ENCODE measurements at places on chromosomes 5 and 9.

- no peak for DNase-seq
These were observed 125.6 kb upstream of the LPAR1 start for GRCh38 chr9:111163716-111164389.

DNA sequence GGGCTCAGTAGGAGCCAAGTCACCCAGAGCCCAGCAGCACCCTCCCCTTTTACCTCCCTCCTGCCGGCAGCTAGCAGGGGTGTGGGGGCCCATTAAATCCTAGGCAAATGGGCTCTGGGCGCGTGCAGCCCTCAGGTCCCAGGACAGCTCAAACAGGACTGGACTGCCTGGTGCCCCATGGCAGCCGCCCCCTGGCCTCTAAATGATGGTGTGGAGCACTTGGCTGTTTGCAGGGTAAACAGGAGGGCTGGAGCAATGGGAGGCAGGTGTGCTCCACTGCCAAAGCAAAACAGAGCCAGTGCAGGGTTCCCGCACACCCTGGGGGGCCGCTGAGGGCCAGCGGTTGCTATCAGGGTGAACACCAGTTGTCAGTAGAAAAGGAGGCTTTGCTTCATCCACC is 55.9 kb upstream of the C5orf58 start:
- DNase-seq = no peak

- no peak for DNase-seq
These were observed 57.7 kb downstream of the FAM13B start for GRCh38 chr5:137975208-137975607.

GRCh38 chr5:121430538-121430937 is 421.1 kb upstream of the FTMT start:
- DNase-seq = no peak

DNA sequence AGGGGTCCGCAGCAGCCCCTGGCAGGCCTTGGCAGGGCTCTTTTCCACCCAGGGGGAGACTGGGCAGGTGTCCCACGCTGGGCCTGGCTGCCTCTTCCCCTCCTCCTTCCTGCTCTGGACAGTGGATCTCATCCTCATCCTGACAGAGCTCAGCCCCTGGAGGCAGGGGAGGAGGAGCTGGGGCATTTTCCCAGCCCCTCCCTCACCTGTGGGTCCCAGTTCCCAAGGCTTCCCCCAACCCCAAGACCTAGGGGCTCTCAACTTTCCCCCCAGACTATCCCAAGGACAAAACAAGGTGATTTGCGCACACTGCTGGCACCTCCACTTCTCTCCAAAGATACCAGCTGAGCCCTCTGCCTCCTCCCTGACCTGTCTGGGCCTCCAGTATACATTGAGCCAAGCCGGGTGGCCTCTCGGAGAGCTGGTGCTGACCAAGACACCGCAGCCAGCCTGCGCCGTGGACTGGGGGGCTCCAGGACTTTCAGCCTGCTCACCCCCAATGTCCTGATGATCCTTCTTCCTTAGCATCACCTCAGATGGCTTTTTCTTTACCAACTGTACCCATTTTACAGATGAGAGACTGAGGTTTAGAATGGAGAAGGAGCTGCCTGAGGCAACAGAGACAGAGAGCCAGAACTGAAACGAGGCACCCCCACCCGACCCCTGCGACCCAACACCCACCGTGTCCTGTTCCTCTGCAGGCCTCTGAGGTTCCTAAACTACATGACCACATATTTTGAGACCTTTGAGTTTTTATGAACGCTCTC is 126.6 kb downstream of the BARX1 start:
- no peak for DNase-seq

DNA sequence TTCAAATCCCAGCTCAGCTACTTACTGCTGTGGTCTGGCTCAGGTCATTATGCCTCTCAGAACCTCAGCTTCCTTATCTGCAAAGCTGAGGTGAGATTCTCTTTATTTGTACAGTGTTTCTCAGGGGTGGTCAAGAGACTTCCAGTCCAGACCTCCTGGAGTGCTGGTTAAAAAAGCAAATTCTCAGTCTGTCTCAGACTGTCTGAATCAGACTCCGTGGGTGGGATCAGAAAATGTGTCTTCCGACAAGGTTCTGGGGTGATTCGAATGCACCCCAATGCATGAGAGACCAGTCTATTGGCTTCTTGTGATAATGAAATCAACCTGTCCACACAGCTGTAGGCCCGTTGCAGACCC is 137.7 kb upstream of the SMIM23 start:
- no peak for DNase-seq

DNA sequence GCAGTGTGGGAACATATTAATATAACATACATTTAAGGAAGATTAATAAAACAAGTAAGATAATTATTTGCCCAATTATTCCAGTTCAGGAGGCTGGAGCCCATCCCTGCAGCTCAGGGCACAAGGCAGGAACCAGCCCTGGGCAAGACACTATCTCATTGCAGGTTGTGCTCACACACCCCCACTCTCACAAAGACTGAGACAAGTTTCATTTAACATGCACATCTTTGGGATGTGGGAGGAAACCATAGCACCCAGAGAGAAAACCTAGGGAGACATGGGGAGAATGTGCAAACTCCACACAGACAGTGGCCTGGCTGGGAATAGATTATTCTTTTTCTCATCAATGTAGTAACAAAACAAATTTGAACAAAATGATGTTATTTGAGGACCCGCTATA is 279.1 kb downstream of the MCTP1 start:
- no peak for DNase-seq

- no peak for DNase-seq
These were observed 167.5 kb downstream of the HACD4 start for GRCh38 chr9:20863945-20864344.

- no peak for DNase-seq
These were observed 169.1 kb downstream of the BNC2 start for GRCh38 chr9:16701347-16701746.

DNA sequence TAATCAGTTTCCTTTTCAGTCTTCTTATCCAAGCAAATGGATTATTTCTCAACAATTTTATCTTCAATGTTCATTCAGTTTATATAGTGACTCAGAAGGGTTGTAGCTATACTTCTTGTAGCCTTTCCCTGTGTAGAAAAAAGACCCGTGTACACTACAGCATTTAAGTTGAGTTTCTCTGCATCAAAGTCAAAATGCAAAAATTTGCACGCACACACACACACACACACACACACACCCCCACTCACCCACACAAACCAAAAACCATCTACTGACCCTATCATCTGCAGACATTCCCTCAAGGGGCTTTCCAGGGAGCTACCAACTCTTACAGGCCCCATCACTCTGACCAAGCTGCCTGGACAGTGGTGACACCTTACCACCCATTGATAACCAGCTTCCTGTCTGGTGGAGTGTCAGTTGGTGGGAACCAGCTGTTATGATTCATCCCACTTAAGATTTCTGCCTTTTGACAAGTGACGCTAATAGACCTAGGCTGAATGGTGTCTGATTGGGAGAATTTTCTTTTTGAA is 12.2 kb upstream of the ELL2 start:
- no peak for DNase-seq

GRCh38 chr5:8848997-8849594 is 696.8 kb downstream of the SEMA5A start:
- no peak for DNase-seq

GRCh38 chr5:123220621-123221146 is 131.6 kb downstream of the PRDM6 start:
- no peak for DNase-seq

DNA sequence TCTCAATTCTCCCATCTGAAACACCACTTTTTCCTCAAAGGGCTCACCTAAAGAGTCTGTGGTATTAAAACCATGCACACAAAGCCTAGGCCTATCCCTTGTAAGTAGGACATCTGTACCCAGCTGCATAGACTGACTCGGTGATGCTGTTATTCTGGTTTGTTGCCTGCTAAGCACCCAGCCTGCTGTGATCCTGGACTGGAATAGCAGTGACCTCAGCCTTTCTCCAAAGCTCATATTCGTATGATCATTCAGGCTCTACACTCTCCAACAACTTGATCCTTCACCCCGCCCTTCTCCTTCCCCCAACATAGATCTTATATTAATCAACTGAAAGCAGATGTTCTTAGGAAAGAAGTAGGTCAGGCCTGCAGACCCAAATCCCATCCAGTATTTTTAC is 81.4 kb upstream of the WWC1 start:
- no peak for DNase-seq

- peak; percentile 33 for DNase-seq
These were observed 413 bp downstream of the JADE2 start for GRCh38 chr5:134525683-134526482.

DNA sequence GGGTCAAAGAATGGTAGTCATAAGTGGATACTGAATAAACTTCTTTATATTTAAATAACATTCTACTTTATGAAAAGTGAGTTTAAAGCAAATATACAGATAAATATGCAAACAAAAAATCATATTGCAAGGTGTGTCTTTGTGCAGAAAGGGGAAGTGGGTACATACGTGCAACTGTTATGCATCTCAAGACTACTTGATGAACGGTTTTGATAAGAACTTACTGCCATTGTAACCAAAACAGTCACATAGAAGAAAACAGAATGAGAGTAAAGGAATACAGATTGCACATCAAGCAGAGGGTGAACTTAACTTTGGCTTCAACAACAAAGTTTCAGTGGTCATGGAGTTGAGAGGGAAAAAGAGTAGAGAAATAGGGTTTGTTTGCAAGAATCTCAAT is 9.9 kb downstream of the CAMK4 start:
- no peak for DNase-seq

- no peak for DNase-seq
These were observed 20.5 kb upstream of the NDST1 start for GRCh38 chr5:150487199-150488061.

DNA sequence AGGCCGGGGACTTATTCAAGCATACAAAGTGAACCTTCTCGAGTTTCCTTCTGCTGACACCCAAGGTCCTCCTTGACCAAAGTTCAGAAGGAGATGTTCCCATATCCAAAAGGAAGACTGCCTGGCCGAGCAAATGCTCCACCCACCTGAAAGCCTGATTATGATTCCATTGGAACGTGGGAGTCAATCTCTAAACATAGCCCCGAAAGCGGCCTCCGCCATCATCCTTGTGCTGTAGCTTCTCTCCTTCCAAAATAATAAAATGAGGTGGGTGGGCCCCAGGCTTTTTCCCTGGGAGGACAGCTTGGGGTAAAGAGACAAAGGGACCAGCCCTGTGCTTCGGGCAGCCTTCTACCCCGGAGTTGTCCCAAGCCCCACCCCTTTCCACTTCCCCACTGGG is 355.6 kb upstream of the SLC30A5 start:
- no peak for DNase-seq

- no peak for DNase-seq
These were observed 406.0 kb upstream of the KLF4 start for GRCh38 chr9:107895501-107896001.

DNA sequence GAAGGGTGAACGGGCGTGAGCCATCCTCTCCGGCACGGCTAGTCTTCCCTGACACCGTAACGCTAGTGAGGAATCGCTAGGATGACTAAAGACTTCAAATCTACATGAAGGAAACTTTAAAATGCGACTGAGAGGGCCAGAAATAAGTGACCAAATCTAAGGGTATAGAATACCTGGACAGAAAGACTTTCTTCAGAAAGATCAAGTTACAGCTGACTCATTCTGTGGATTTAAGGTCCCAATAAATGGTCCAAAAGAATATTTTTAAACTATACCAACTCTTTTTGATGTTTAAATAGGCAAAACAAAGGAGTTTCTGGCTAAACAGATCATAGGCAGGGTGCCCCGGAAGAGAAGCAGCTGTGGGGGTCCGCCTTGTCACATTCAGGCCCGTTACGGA is 38.9 kb upstream of the CEP72 start:
- no peak for DNase-seq

- DNase-seq = no peak
These were observed 17.2 kb upstream of the AFAP1L1 start for GRCh38 chr5:149254506-149254905.

GRCh38 chr9:99868845-99869244 is 37.6 kb upstream of the STX17 start:
- no peak for DNase-seq

GRCh38 chr5:66987126-66987525 is 209.5 kb downstream of the CD180 start:
- no peak for DNase-seq

- DNase-seq = no peak
These were observed 227.8 kb upstream of the TRPM3 start for GRCh38 chr9:71349218-71349617.

GRCh38 chr9:16824545-16825330 is 45.7 kb downstream of the BNC2 start:
- no peak for DNase-seq

GRCh38 chr9:108476574-108476973 is 379.2 kb downstream of the ACTL7B start:
- DNase-seq = no peak

GRCh38 chr5:106121972-106122605 is 1548.6 kb downstream of the EFNA5 start:
- no peak for DNase-seq

DNA sequence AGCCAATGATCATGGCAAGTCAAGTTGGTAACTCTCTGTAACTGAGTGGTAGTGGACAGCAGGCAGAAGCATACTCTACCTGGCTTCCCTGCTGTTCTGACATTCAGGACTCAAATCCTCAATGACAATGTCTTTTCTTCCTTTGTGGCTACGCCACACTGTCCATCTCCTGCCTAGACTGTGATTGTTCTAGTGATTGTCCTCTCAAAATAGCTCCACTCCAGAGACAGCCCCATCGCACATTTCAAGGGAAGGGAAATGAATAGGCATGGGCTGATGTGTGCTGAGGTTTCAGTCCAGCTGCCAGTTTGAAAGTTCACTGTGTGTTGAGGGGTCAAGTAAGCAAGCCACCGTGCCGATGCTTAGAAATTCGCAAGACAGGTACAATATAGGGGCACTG is 227.0 kb upstream of the WWC1 start:
- DNase-seq = no peak

GRCh38 chr9:115204904-115205453 is 87.0 kb upstream of the TNC start:
- no peak for DNase-seq

DNA sequence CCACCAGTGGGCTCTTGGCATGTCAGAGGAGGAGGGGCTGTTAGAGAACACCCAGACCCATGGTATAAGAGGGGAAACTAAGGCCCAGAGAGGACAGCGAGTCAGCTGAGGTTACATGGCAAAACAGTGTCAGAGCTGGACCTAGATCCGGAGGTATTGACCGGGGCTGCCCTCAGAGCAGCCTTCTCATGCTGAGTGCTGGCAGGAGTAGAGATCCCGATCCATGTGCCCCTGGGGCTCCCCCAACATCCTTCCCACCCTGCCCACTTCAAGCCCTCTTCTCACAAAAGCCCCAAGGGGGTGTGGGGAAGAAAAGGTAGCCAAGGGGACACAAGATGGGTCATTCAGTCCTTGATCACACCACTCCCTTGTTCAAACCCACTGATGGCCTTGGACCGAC is 19.9 kb downstream of the CSF1R start:
- no peak for DNase-seq

DNA sequence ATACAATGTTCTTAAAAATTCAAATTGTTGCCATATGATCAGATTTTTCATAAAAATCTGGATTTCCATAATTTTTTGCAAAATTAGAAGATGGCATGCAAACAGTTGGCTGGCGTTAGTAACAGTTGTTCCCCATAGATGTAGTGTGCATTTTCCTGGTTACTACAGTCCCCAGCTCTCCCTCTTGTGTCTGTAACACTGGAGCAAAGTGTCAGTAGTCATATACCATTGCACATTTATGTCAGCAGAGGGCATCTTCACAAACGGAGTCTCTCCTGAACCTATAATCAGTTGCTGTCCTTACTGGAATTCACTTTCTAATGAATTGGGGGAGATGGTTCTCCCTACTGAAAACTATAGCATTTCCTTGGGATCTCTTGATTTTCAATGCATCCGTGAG is 44.7 kb upstream of the DMAC1 start:
- no peak for DNase-seq

- DNase-seq = no peak
These were observed 100.0 kb upstream of the ALDH1B1 start for GRCh38 chr9:38292480-38292879.

GRCh38 chr5:101943784-101944183 is 352.3 kb downstream of the SLCO4C1 start:
- no peak for DNase-seq
